Forelimb muscle (tissue), 1 donor: ENCODE measurements at places on chromosomes 6 and 20. TPM values are rescaled to one million over a fixed set of nuclear protein-coding genes. Genes with fewer than 3 reads are reported as not detected.

MAK gene
- 0.51 TPM for polyA plus RNA-seq

DDX43 gene
- polyA plus RNA-seq: 0.30 TPM

SLC26A8 gene
- polyA plus RNA-seq: 0.22 TPM

NNAT gene
- polyA plus RNA-seq: 623 TPM

L3MBTL1 gene
- 10.4 TPM for polyA plus RNA-seq

LRRC1 gene
- 7.5 TPM for polyA plus RNA-seq

PRRT1 gene
- polyA plus RNA-seq: 1.3 TPM

PCMTD2 gene
- 61.4 TPM for polyA plus RNA-seq

NHSL1 gene
- 23.6 TPM for polyA plus RNA-seq

SNAP25 gene
- polyA plus RNA-seq: 3.6 TPM

BTBD3 gene
- polyA plus RNA-seq: 33.4 TPM

BTN1A1 gene
- polyA plus RNA-seq: 0.22 TPM
